ENCODE measurements at places on chromosomes 6 and 20.

- DNase-seq: no peak
Measured at GRCh38 chr20:15986690-15987089, 586.6 kb downstream of the KIF16B start.

GRCh38 chr6:16126861-16127260, 2.0 kb upstream of the MYLIP start:
- DNase-seq: no peak

GRCh38 chr6:72272958-72273357, 348.9 kb upstream of the KCNQ5 start:
- no peak for DNase-seq

DNA sequence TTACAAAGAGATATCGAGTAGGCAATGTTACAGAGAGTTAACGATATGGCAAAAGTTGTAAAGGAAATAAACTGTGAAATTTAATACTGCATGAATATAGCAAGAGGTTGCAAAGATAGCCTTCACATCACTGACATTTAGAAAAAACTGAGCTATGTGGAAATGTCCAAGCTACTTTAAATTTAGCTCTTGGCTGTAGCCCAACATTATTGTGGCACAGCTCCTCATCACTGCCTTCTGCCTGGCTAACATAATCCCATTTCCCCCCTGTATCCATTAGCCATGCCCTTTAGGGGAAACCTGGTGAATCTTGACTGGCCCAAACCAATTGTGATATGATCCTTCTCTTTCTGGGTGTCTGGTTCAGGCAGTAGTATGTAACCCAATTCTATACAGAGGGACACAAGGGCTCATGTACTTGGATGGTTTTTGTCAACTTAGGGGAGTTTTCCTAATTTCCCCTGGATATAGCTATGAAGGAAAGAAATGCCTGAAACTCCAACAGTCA, 115.4 kb downstream of the PFDN4 start:
- no peak for DNase-seq

- DNase-seq: no peak
Measured at GRCh38 chr20:40080041-40080652, 608.9 kb downstream of the MAFB start.

DNA sequence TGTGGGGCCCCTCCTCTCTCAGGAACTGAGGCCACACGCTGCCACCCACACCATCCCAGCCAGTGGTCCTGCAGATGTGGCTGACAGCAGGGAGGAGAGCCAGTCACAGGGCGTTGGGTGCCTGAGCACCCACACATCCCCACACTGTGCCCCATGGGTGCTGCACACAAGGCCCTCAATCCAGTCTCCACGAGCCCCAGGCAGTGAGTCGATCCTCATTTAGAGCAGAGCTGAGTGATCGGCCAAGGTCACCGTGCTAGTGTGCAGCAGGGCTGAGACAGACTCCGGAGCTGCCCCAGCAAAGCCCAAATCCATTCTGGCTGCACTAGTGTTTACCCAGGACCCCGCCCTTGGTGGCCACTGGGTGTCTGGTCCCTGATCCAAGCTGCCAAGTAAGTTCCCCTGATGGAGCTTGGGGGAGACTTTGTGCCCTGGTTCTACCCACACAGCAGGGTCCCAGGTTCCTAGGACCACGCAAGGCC, 9.0 kb downstream of the C20orf203 start:
- no peak for DNase-seq

DNA sequence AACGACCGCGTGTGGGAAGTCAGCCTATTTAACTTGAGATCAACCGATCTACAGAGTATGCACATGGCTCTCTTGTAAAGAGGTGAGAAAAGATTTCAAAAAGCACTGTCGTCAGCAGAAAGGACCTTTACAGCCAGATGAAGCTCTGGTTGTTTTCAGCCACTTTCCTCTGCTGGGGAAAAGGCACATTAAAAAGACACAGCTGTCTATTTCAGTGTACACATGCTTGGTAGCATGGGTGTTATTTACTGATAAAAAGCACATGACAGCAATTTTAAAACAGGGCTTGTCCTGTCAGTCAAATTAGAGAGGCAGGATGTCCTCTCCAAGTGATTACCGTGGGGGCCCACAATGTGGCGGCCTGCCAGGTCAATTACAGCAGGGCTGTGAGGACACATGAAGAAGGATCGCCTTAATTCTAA, 188.9 kb downstream of the PRKN start:
- DNase-seq: no peak

DNA sequence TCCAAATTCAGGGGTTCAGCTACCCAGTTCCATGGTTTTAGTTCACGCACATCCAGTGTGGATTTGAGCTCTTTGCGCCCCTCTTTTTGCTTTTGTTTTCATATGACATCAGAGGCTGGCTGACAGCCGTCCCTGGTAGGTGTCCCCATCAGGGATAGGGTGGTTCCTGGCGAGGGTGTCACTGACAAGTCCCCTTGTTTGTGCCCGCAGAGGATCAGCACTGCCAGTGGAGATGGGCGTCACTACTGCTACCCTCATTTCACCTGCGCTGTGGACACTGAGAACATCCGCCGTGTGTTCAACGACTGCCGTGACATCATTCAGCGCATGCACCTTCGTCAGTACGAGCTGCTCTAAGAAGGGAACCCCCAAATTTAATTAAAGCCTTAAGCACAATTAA, 58.0 kb downstream of the GNAS start:
- no peak for DNase-seq

DNA sequence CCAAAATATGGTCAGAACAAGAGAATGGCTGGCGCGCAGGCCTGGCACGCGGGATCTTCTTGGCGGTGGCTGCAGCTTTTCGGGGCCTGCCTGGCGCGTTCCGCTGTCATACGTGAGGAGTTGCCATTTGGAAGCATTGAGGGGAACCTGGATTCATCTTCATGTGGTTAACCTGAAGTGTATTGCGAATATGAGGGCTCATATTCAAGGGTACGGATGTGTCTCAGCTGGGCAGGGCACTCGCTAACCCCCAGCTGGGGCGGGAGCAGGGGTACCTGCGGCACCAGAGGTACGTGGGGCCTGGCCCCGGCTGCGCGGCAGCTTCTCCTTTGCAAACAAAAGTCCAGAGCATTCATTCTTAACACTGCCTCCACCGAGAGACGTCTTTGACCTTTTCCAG, 605.6 kb downstream of the QKI start:
- DNase-seq: no peak

DNA sequence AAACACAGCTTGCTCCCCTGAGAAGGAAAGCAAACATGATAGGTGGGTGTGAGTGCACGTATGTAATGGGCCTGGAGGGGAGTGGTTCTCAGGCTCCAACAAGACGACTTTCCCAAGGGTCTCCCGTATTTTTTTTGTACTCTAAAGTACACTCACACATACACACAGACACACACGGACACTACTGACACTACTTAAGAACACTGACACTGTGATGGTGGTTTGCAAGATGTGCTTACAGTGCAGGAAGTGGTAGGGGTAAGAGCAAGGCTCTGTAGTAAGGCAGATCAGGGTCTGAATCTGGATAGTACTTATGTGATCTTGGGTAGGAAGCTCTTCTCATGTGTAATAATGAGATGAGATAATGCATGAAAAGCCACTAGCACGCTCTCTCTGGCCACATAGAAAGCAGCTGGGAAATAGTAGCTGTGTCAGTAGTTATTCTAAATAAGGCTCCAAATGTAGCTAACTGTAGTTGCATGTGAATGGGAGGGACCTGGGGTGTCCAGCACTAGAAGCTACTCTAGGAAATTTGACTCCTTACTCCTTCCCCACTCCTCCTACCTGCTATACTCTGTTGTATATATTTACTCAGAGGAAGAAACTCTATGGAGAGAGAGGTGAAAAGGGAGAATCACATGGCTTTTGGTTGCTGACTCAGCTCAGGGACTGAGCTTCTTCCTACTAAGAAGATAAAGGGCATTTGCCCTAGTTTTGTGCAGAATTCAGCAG, 8.4 kb upstream of the ZBTB24 start:
- no peak for DNase-seq

Data from NCI-H460 (cell line).